ENCODE measurements at places on chromosomes 4 and X.

GRCh38 chr4:139503622-139504166 is 49.8 kb downstream of the RAB33B start:
- no peak for DNase-seq

DNA sequence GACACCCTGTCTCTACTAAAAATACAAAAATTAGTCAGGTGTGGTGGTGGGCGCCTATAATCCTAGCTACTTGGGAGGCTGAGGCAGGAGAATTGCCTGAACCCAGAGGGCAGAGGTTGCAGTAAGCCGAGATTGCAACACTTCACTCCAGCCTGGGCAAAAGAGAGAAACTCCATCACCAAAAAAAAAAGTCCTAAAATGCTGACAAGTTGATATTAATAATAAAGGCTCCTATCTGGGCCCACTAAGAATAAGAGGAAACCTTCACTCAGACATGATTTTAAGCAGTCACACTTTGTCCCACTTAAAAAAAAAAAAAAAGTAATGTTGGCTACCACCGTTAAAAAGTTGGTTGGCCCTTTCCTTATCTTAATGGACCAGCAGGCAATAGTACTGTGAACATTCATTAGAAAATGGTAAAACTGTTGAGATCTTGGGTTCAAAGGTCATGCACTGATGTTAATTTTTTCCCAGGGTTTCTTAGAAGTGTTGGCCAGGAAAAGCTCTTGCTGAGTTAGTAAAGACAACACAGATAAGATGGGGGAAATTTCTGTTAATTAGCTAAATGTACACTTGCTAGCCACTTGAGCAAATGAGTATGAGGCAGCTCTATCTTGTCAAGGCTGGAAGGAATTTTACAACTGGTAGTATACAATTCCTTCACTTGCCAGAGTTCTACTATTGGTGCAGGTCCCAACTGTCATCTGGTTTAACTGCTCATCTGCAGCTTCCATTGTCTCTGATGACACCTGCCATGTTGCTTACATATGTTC is 43.6 kb upstream of the BMP2K start:
- DNase-seq = no peak

DNA sequence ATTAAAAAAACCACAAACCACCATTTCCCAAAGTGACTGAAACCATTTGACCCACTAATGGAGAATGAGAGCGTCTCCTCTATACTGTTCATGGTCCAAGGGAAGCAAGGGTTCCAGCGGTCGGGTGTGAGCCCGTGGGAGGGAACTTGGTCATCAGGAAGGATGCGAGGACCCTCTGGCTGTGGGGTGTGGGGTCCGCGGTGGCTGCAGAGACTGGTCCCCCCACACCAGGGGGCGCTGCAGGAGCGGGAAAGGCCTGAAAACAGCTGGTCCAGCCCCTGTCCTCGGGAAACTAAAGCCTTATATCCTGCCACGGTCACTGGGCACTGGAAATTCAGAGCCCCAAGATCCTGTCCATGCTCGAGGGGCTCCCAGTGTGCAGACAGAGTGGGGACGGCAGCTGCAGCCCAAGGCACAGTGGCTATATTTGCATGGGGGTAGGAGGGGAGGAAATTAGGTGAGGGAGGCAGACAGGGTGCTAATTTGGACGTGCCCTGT is 4.3 kb downstream of the BLOC1S4 start:
- peak; percentile 64 for DNase-seq

DNA sequence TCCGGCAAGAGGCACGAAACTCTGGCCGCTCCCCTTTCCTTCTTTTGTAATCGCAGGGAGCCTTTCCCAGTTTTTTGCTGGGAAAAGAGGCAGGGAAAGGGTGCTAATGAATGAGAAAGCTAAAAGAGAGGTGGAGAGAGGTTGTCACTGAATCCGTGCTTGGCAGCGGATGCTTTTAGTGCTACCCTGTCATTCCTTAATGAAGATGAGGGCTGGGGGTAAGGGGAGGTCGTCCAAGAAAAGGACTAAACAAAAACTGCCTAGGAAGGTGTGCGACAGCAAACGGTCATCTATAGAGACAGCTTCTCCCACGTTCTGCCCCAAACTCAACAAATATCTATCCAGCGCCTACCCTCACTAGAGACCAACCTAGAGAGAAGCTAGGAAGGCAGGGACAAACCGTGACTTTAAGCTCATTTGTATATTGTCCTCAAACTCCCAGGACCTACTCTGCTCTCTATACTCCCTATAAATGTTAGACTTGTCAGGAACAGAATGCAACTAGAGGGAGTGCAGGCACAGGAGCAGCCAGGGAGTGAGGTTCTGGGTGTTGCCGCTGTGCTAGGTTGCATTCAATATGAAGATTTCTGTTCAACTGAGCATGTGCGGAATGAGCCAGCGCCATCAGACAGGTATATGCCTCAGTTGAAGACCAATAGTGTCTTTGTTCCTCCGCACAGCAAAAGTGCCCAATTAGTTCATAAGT is 777 bp upstream of the CASK start:
- DNase-seq = peak; percentile 35

DNA sequence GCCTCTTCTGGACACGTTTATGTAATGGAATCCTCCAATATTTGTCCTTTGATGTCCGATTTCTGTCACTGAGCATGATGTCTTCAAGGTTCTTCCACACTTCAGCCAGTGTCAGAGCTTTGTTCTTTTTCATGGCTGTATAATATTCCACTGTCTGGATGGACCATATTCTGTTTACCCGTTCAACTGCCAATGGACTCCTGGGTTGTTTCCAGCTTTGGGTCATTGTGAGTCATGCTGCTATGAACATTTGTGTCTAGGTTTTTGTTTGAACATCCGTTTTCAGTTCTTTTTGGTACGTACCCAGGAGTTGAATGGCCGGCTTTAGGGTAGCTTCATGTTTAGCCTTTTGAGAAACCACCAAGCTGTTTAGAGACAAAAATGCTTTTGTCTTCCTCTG is 93.2 kb downstream of the SHOX start:
- peak; percentile 20 for DNase-seq

DNA sequence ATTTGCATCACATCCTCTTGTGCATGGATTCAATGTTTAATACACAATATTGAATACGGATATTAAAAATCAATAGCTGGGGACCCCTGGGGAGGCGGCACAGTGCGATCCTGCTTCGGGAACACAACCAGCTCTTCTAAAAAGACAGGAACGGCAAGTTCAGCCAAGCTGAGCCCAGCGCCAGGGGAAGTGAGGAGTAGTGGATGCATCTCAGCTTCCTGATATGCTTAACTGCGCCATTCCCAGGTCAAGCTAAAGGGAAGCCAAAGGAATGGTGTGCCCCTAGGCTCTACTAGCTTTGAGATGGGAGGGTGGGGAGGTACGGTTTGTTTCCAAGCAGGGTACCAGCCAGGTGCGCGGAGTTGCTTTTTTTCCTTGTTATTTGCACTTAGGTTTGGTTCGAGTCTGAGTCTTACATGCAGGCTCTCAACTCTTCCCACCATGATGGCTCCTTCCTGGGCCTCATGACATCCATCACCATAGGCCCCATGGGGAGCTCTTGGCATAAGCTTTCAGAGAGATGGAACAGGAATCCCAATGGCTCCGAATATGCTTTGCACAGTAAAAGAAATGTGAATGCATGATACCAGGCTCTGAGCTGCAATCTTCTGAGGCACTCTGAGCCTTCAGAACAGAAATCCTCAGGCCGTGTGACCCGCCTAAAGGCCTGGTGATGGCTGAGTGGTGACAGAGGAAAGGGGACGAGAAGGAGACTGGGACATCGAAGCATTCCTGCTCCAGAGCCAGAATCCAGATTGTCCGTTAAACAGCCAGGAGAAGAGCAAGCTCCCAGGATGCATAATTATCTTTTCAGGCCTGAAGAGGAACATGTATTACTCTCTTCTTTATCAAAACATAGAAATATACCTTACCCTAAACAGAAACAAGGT is 51.8 kb upstream of the BCOR start:
- DNase-seq = no peak

DNA sequence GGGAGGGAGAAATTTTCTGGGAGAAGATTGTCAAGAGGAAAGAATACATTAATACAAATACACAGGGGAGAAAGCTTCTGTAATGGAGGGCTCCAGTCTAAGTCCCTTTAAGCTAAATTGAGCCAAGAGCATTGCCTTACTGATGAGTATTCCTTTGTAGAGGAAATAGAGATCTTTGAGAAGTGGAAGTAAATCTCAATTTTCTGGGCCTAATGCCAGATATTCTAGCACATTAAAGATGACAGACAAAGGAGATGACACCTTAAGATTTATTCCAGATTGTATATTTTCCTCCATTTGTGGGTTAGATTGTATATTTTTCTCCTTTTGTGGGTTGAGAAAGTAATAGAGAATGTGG is 28.5 kb upstream of the SMAD1 start:
- peak; percentile 8 for DNase-seq

- DNase-seq = no peak
Measured at GRCh38 chrX:7314425-7314824, 166.5 kb upstream of the PUDP start.

DNA sequence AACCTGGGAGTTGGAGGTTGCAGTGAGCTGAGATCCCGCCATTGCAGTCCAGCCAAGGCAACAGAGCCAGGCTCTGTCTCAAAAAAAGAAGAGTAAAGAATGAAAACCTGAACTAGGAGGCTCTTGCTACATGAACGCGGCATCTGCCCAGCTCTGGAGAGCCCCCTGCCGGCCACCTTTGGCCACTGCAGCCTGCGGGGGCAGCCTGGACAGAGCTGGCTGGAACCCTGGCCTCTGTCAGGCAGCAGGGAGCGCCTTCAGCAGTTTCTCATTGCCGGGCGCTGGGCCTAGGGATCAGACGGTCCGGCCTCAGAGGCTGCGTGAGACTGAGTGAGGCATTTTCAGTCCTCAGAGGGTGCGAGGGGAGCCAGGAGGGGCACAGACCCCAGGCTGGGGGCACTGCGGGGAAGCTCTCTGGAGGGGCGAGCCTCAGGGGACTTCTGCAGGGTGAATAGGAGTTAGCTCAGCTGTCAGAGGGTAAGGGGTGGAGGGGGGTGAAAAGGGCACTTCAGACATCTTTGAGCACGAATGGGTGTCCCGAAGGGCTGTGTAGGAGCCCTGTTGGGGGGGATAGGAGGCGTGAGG is 17.5 kb downstream of the DOK7 start:
- DNase-seq = peak; percentile 53

- peak; percentile 7 for DNase-seq
Measured at GRCh38 chrX:132609362-132609848, 120.6 kb upstream of the MBNL3 start.

DNA sequence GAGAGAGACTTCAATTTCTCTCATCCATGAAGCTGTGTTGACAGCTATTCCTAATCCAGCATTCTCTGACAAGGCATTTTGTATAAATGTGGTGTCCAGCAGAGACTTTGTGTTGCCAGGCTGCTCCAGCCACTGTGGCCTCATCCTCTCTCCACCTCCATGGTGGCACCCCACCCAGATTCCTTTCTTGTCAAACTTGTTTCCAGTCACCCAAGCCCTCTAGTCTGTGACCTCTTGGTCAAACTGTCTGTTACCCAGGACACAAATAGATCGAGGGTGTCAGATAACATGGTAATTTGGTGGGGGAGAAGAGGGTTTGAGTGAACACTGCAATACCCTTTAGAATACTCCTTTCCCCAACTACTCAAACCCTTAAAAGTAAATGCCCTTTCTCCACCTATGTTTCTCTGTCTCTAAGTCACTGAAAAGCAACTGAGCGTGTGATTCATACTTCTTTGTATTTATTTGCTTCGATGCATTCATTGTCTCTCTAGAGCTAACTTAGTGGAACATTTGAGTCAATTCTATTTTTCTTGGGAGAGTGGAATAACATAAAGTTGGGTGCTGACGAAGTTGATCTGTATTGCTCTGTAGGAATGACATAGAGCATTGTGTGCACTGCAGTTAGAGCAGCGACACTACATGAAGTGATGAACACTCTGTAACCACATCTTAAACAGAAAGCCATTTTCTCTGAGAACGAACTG is 13.7 kb downstream of the PITX2 start:
- DNase-seq = no peak

- DNase-seq = no peak
Measured at GRCh38 chrX:17566740-17567139, 170.6 kb upstream of the SCML1 start.

GRCh38 chr4:121238461-121238860 is 74.3 kb upstream of the TNIP3 start:
- no peak for DNase-seq

DNA sequence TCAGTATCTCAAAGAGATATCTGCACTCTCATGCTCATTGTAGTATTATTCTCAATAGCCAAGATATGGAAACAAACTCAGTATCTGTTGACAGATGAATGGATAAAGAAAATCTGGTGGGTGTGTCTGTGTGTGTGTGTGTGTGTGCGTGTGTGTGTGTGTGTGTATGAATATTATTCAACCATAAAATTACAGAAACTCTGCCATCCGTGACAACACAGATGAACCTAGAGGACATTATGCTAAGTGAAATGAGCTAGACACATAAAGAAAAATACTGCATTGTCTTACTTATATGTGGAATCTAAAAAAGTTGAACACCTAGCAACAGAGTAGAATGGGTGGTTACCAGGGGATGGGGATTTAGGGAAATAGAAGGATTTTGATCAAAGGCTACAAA is 13.2 kb downstream of the XKRX start:
- no peak for DNase-seq
